Activated CD4-positive, alpha-beta T cell treated with anti-CD3 and anti-CD28 coated beads, Interleukin-2, Interleukin-4, amounts not matched to agents 100 ng/mL and 50 ng/mL, durations not matched to agents 16 hours and 8 hours (primary cell): ENCODE measurements at places on chromosomes 2 and 18.

DNA sequence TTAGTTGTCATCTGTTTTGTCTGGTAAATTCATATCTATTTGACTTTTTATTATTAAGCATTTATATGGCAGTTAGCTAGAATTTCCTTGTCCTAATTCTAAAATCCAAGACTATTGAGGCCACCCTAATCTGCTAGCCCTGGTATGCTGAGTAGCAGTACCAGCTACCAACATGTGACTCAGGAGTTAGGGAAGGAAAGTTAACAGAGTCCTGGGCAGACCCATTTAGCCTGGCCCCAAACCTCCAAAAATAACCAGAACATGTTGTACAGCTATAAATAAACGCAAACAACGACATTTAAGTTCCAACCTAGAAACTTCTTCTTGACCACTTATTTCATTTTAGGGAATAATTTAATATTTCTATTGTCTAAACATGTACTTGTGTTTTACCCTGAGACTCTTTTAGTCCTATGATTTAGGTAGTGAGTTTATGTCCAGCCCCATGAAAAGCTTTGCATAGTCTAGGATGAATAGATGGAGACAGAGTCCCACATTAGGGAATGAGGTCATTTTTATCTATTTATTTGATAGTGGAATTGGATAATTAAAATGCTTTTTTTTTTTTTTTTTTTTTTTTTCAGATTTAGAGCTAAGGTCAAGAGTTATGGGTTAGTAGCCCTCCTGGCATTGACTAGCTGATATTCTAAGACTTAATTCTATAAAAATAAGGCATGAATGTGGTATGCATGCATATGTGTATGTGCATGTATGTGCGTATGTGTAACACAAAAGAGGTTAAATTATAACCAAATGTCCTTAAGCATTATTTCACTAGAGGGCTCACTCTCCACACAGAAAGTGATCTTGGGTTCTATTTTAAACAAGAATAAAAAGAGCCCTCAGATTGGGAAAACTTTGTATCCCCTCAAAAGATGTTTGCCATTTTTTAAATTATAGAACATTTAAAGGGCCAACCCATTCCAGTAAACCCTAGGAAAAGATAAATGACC is 160.1 kb upstream of the MAPRE2 start:
- no peak for DNase-seq

GRCh38 chr18:2797951-2798350 is 48.9 kb upstream of the EMILIN2 start:
- no peak for DNase-seq

DNA sequence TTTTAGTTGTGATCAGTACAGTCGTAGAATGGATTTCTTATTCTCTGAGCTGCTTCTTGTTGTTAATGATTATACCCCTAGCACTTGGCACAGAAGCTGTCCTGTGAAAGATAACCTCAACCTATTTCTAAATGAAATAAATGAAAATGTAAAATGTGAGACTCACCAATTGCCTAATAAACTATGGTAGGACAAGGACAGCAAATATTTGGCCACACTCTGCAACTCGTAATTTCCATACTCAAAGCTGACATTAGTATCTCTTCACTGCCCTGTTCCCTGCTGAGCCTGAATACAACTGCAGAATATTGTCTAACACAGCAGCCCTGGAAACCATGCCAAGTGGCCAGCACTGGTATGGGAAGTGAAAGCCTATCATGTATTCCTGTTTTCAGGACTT is 34.5 kb downstream of the TMEM182 start:
- no peak for DNase-seq

- DNase-seq = peak; percentile 74
Measured at GRCh38 chr2:19488009-19488691, 129.7 kb upstream of the OSR1 start.

DNA sequence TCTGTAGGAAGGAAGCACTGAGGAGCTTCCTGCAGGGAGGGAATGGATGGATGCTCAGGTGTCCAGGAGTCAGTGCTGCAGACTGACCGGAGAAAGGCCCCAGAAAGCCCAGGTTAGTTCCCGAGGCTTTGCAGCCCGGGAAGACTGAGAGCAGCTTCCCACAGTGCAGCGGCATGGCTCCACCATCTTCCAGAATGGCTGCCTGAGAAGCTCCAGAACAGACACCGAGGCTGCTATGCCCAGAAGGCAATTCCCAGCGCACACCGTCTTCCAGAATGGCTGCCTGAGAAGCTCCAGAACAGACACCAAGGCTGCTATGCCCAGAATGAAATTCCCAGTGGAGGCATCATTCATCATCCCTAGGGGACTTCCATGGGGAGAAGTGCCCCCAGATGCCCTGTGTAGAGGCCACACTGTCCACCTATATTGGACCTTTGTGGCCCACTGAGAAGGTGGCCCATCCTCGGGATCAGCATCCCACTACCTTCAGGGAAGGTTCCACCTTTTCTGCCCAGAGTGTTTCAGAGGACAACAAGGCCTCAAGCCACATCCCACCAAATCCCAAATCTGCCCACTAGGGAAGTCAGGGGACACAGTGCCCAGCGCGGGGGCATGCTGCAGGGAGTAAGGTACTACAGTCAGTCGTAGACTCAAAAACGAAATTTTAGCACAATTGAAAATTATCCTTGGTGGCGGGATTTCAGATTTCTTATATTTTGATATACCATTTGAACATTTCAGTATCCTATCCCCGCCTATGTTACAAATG is 80.5 kb downstream of the KCNF1 start:
- no peak for DNase-seq

DNA sequence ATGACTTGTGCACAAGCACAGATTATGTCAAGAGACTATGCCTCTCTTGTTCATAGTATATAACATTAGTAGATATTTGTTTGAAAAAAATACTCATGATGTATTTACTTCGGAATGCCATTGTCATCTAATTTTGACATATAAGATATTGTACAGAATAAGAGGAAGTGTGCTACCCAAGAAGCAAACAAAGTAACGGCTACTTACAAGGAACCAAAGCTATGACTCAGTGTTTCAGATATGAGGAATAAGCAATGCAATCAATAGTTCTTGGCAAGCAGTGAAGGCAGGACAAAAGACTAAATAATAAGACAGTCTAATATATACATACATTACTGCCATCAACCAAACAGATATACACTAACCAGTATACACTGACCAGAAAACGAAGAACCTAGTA is 256.3 kb downstream of the CCDC178 start:
- DNase-seq = no peak

GRCh38 chr2:172775319-172775718 is 39.7 kb downstream of the RAPGEF4 start:
- no peak for DNase-seq

DNA sequence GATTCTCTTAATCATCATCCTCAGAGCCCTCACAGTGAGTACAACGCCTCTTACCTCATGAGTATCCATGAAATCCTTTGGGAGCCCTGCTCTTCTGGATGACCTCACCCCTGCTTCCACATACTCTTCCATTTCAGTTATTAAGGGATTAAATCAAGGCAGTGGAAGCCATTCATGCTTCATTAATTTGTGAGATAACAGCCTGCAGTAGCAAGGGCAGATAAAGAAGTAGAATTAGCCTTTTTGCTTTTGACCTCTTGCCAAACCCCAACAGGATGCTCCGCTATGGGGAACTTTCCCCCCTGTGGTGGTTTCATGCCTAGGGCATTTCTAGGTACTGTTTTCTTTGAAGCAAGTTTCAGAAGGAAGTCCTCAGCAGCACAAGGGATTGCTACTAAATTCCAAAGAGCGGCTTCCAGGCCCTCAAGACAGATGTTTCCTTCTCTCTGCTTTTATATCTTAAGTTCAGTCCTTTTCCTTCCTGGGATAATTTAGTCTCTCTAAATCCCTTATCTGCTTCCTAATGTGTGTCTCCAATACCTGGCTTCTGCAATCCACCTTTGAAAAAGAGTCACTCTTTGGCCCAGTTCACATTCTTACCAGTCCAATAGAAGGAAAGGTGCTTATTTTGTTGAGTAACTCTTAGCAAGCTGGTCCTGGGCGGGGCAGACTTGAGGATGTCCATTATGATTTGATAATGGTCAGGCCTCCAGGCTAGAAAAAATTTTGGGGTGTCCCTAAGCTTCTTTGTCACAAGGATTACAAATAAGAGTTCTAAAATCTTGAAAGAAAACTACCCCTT is 76.9 kb downstream of the MYO1B start:
- DNase-seq = no peak

GRCh38 chr2:235043762-235044500 is 92.1 kb downstream of the SH3BP4 start:
- no peak for DNase-seq

DNA sequence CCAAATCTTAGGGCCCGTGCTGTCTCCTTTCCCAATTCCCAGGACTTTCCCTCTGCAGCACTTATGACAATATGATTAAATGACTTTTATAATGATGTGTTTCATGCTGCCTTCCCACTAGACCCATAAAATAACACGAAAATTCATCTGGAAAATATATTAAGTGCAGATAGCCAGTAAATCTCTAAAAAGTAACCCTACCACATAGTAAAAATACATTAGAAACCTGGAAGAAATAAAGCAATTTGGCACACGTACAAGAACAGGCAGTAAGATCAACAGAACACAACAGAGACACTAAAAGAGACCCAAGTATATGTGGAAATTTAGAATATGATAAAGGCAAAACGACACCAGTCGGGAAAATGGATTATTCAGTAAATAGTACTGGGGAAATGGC is 30.2 kb upstream of the POMC start:
- no peak for DNase-seq

DNA sequence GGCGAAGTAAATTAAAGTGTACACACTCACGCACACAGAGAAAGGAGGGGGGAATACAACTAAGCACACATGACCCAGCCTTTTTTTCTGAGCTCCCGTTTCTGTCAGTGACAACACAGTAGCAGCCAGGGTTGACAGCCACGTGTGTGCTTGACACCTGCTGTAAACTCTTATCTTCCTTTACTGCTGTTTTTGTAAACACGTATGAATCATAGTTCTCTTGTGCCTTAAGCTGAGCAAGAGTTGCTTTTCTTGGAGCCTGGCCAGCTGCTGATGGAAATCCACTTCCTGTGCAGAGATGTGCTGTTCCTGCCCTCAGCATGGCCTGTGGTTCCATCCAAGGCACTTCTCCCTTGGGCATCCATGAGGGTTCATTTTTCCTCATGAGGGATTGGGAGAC is 561.9 kb downstream of the GALR1 start:
- no peak for DNase-seq

DNA sequence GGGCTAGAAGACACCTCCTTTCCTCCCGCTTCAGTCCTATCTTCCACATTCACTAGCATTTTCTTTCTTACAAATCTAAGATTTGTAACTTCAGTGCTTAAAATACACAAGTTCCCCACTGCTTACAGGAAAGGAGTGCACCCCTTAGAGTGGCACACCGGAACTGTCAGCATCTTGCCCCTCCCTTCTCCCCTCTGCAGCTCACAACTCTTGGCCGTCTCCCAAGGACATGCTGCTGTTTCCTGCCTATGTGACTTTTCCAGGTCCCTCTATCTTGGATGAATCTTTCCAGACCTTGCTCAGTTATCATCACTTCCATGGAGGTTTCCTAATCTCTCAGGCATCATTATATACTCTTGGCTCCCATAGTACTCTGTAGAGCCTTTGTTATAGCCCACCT is 334.8 kb downstream of the CELF4 start:
- no peak for DNase-seq

- no peak for DNase-seq
Measured at GRCh38 chr2:182911813-182912517, 45.5 kb upstream of the FRZB start.

- DNase-seq = no peak
Measured at GRCh38 chr2:143939626-143940330, 580.1 kb downstream of the ZEB2 start.

DNA sequence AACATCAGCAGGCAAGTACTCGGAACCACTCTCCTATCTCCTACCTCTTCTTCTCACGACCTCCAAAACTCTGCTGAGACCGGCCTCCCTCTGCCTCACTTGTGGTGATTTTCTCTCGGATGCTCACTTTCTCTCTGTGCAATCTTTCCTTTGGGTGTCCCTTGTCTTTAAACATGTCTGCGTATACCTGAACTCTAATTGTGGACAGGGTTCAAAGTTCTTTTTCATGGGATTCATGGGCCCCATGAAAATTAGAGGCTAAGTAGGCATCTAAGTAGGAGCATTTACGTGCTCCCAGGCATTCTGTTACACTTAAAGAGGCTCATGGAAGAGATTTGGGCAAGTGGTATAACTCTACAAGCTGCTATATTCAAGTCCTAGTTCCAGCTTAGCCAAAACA is 2.1 kb upstream of the PPP1CB start:
- DNase-seq = no peak

- no peak for DNase-seq
Measured at GRCh38 chr2:174561283-174561971, 36.2 kb downstream of the WIPF1 start.

DNA sequence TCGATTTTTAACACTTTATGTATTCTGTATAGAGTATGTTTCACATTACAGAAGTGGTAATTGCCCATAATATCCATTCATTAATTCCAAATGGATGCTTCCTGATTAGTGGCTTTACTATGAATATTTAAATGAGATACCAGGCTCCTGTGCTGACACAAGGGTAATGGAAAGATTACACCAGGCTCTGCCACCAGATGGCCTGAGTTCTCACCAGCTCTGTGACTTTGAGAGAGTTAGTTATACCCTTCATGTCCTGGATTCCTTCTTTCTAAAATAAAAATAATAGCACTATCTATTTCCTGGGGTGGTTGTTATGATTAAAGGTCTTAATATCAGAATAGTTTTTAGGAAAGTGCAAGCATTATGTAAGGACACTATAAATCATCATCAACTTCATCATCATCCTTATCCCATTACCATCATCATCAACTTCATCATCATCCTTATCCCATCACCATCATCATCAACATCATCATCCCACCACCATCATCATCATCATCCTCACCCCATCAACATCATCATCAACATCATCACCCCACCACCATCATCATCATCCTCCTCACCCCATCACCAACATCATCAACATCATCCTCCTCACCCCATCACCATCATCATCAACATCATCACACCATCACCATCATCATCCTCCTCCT is 151.8 kb downstream of the DNER start:
- no peak for DNase-seq

GRCh38 chr2:102016399-102016955 is 24.7 kb downstream of the IL1R2 start:
- no peak for DNase-seq
